Panc1 (cell line): ENCODE measurements at places on chromosomes 2 and 18. TPM values are rescaled to one million over a fixed set of nuclear protein-coding genes. Genes with fewer than 3 reads are reported as not detected.

Gene RNF103
- total RNA-seq = 37.6 TPM

Gene NLRC4
- total RNA-seq = not detected

GRCh38 chr2:26558271-26559043, 80.5 kb upstream of the OTOF start:
- DNase-seq = no peak

- DNase-seq = no peak
Measured at GRCh38 chr2:132871831-132872230, 201.8 kb upstream of the LYPD1 start.

DNA sequence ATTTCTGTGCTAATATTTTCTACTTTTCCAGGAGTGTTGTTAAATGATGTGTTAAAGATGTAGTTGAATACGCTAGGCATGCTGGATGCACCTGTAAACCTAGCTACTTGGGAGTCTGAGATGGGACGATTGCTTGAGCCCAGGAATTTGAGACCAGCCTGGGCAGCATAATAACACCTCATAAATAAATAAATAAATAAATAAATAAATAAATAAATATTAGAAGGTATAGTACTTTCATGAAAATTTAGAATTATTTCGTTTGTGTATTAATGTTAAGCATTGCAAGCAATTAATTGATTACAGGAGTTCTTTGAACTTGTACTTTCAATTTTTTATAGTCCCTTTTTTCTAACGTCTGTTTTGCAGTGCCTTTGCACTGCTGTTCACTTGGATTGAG, 137.2 kb downstream of the ATP9B start:
- no peak for DNase-seq

GRCh38 chr2:162328424-162329157, 10.1 kb upstream of the IFIH1 start:
- DNase-seq = no peak

DNA sequence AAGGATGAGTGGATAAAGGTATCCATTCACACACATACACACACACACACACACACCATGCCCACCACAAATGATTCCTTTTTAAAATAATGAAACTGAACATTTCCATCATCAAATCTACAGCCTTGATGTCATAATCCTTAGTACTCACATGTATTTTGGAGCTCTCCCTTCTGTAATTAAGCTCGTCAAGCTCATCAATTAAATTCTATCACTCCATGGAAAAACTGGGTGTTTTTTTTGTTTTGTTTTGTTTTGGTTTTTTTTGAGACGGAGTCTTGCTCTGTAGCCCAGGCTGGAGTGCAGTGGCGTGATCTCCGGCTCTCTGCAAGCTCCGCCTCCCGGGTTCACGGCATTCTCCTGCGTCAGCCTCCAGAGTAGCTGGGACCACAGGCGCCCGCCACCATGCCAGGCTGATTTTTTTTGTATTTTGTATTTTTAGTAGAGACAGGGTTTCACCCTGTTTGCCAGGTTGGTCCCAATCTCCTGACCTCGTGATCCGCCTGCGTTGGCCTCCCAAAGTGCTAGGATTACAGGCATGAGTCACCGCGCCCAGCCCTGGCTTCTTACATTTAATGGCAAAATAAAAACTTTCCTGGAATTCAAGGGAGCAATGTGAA, 78.6 kb upstream of the RGPD4 start:
- DNase-seq = no peak

GRCh38 chr2:235850771-235851551, 317.2 kb downstream of the GBX2 start:
- DNase-seq = no peak
